ENCODE measurements at places on chromosomes 4 and X.

- DNase-seq: no peak
Measured at GRCh38 chr4:157043131-157043530, 32.8 kb upstream of the GLRB start.

- DNase-seq: no peak
Measured at GRCh38 chrX:31356275-31357212, 284.7 kb upstream of the FTHL17 start.

DNA sequence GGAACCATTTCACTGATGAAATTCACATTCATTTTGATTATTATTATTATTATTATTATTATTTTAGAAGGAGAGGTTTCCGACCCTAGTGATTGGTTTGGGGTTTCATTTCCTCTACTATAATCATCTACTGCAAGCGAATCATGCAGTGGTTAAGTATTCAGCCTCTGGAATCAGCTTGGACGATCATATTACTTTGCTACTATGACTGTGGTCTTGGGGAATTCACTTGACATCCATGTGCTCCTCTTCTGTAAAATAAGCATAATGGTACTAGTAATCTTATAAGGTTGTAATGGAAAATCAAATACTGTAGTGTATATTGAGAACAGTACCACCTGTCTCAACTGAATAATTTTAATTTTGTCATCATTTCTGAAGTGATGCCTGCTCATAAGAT, 132.1 kb upstream of the SLC4A4 start:
- DNase-seq: no peak

DNA sequence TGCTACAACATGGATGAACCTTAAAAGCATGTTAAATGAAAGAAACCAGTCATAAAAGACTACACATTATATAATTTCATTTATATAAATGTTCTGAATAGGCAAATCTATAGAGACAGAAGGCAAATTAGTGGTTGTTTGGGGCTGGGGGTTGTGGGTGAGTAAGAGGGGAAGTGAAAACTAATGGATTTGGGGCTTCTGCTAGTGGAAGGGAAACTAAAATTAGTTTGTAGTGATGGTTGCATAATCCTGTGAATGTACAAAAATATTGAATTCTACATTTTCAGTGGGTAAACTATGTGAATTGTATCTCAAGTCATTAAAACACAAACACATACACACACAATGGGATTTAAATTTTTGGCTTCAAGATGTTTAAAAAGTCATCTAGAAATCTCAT, 25.4 kb upstream of the LIMCH1 start:
- DNase-seq: no peak

- no peak for DNase-seq
Measured at GRCh38 chrX:109685656-109686078, 47.4 kb downstream of the ACSL4 start.

- no peak for DNase-seq
Measured at GRCh38 chr4:4668355-4669210, 126.7 kb upstream of the STX18 start.

- no peak for DNase-seq
Measured at GRCh38 chr4:140237616-140238350, 83.8 kb upstream of the MAML3 start.

DNA sequence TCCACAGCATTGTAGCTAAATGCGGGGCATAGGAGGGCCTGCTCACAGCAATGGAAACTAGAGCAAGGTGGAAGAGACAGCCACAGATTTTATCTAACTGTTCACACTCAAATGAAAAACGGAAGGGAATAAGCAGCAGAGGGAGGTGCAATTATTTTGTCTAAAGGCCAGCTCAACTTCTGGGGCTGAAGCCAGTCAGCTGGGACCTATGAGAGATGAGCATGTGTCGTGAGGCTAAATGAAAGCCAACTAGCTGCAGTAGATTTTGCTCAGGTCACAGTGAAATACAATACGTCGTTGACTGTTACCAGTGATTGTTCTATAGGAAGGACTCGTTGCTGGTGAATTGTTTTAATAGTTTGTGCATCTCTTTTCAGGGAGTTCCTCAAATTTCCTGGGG, 26.4 kb upstream of the FGFBP2 start:
- no peak for DNase-seq

GRCh38 chr4:723751-724530, 18.3 kb downstream of the PCGF3 start:
- no peak for DNase-seq

- DNase-seq: no peak
Measured at GRCh38 chrX:31136144-31136611, 64.3 kb upstream of the FTHL17 start.

- DNase-seq: no peak
Measured at GRCh38 chr4:121998024-121998423, 46.2 kb upstream of the TRPC3 start.

DNA sequence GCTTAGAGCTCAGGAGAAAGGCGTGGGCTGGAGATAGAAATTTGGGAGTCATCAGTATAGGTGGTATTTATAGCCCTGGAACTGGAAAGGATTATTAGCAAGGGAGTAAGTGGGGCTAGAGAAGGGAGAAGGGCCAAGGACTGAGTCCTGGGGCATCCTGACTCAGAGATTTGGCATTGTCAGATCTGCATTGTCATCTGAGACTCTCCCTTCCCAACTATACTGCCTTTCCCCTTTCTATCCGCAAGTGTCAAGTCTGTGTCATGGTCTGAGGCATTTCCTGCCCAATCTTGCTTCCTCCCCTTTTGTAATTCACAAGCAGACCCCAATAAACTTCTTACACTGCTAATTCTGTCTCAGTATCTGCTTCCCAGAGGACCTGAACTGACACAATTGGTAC, 24.4 kb upstream of the SLC25A43 start:
- no peak for DNase-seq

DNA sequence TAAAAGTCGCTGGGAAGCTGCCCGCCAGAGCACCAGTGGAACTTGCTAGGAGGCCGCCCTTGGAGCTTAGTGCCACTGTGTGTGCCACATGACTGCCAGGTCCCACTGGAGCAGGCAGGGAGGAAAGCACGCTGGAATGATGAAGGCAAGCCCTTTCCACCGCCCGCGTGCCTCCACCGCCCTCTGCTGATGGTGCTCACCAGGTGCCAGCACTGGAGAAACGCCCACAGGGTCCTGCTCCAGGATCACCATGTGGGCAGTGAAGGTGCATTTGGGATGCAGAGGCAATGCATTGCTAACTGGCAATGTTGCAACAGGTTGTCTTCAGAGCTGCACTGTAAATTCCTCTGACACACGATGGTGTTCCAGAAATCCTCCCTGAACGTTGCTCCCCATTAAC, 76.3 kb downstream of the SHROOM2 start:
- DNase-seq: no peak

- no peak for DNase-seq
Measured at GRCh38 chr4:76993787-76994641, 44.5 kb downstream of the SEPTIN11 start.

- DNase-seq: no peak
Measured at GRCh38 chrX:39840581-39841093, 257.1 kb downstream of the BCOR start.

DNA sequence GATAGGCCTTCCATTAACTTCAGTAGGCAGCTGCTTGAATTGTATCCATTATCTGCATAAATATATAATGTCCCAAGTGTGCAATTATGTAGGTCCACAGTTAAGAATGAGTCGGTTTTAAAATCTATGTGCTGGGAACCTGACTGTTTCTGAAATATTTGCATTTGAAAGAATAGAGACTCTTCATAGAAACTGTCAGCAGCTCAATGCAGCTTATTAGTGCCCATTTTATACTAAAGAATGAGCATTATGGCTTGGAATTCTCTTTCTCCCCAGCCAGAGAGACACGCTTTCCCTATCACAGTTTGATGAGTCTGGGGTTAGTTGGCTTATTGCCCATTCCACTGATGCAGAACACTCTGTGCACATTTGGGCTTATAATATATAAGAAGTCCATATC, 202.0 kb upstream of the PCDH7 start:
- no peak for DNase-seq

- no peak for DNase-seq
Measured at GRCh38 chr4:78776729-78777575, 802 bp downstream of the BMP2K start.

DNA sequence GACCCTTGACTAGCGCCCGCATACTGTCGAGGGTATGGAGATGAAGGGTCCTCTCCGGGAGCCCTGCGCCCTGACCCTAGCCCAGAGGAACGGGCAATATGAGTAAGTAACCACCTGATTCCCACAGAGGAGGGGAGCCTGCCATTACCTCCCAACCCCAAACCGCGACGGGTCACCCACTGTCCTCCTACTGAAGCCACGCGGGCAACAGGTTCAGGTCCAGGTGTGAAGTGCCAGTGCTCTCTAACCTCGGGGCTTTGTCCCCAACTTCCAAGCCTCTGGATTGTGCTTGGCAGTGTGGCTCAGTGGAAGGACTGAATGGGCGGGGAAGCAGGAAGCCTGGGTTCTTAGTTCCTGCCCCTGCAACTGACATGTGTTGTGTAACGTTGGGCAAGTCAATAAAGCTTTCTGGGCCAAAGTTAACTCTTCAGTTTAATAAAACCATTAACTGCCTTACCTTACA, 694 bp downstream of the OCRL start:
- DNase-seq: no peak

- no peak for DNase-seq
Measured at GRCh38 chr4:85837439-85837733, 362.4 kb downstream of the ARHGAP24 start.

DNA sequence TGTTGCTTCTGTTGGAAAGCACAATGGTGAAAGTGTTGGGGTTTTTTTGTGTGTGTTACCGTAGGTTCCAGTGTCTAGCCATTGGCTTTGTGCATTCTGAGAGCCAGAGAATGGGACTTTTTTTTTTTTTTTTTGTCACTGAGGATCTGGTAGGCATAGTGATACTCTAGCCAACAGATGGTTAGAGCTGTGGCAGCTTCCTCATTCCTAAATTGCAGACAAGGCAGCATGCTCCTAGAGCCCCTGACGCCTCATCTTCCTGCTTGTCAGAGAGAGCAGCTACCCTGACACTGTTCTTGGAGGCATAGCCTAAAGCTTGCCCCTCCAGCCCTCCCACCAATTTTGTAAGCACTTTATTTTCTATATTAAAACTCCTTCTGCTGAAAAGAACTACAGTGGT, 27.0 kb downstream of the ARHGEF9 start:
- no peak for DNase-seq

DNA sequence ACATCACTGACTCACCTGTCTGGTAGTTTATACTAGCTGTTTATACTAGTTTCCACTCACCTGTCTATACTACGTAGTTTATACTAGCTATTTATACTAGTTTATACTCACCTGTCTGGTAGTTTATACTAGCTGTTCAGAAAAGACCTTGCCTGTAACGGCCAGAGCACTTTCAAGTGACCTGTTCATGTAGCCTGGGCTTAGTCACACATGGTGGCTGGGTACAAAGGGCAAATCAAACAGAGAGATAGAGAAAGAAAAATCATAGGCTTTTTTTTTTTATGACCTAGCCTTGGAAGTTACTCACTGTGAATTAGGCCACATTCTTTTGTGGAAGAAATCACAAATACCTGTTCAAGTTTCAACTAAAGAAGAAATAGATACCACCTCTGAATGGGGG, 30.7 kb upstream of the SPANXN4 start:
- DNase-seq: no peak

DNA sequence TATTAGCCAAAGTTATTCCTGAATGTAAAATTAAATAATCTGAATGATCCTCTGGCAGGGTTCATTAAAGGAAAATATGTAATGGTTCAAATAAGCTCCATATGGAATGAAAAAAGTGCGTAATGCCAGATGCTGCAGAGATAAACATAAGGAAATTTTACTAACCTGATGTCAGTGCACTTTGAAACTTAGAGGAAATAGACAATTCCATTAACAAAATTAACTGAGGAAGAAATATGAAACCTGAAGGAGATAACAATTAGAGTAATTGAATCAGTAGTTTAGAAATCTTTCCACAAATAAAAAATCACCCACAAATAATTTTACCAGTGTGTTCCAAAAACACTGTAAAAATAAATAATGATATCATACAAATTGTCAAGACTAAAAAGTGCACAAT, 387.5 kb downstream of the GRIA2 start:
- DNase-seq: no peak

DNA sequence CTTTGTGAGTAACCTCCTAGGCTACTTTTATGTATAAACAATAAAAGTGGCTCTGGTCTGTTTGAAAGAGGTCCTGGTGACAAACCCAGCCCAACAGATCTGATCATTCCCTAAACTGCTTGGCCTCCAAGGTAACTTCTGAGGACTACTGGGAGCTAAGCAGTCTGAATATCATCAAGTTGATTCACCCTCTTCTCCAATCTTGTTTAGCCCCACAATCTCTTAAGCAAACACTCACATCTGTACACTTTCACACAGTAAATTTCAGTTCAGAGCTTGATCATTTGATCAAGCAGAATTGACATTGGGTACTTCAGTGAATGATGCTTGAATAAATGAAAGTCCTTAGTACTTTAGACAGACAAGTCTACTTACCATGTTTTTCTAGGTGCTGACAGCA, 74.7 kb downstream of the HCCS start:
- DNase-seq: no peak

DNA sequence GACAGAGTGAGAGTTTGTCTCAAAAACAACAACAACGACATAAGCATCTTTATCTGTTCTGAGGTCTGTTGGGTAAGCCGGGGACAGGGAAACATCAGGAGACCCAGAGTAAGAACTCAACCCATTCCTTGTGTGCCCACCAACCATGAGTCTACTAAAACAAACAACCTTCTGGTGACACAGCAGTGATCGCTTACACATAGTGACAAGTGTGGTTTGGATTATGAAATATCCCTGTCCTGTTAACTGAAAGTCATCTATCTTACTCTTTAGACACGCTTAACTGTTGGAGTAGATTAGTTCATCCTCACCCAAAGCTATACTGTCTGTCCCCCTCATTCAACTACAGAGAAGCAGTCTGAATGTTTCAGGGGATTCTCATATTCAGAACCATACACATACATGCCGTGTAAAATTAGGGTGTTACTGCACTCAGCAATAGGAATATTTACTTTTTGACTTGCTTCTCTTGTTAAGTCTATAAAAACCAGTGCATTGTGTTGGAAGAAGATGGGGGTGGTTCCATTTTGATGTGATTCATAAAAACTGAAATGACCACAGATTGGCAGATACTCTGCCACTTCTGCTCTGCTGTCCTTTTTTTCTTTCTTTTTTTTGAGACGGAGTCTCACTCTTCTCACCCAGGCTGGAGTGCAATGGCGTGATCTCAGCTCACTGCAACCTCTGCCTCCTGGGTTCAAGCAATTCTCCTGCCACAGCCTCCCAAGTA, 27.4 kb downstream of the PHKA2 start:
- DNase-seq: no peak

DNA sequence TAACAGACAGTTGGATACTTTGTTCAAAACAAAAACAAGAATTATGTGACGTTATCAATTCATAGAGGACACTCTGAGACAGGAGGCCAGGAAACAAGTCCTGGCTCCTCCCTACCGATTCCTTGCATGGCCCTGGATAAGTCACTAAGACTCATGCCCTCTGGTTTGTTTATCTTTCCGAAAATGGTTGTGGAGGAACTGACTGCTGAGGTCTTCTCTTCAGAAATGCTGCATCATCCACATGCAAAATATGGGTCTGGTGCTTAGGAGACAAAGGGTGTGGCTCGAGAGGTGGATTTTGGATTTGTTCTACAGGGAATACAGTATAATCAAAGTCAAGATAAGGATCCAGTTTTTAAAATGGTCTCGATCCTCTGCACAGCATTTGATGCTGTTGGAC, 130.9 kb downstream of the RELL1 start:
- DNase-seq: no peak

GRCh38 chr4:8473198-8473919, 32.8 kb downstream of the TRMT44 start:
- no peak for DNase-seq

Data from omental fat pad (tissue), 4 donors.